NCI-H1105 (cell line): ENCODE measurements at places on chromosomes 16 and 17.

DNA sequence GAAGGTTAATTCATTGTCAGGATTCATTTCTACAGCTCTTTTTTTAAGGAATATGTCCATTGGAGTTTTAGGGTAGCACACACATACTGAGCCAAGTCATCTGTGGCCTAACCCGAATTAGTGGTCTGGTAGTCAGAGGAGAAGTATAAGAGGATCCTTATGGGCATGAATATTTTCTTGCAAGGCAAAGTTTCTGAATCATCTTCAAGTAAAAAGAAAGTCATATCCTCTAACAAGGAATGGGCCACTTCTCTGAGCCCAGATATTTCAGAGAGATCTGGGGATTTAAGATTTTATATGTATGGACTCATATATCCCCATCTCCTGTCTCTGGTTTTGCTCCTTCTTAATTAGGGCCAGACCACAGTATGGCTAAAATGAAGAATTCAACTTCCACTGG is 99.2 kb upstream of the CDH8 start:
- DNase-seq, result no peak

- DNase-seq, result no peak
Measured at GRCh38 chr17:51071556-51071955, 49.1 kb downstream of the SPAG9 start.

DNA sequence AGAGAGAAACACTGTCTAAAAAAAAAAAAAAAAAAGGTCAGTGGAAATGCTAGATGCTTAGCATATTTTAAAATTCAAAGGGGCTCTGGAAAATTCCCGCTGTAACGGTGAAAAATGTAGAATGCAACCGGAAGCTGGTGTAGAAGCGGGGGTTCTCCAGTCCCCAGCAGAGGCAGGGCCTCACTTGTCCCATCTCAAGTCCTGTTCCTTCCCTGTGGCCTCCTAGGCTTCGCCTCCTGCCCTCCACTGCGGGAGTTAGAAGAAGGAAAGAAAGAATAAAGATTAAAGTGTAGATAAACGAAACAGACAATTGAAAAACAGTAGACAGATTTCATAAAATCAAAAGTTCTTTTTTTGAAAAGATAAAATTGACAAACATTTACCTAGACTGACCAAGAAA is 14.8 kb upstream of the ZNF287 start:
- no peak for DNase-seq

- DNase-seq, result no peak
Measured at GRCh38 chr17:82239926-82240505, 11.2 kb downstream of the SLC16A3 start.

GRCh38 chr16:58515125-58515870 is at the start of gene SETD6:
Gene SETD6 (plus strand): TSS chr16:58515517. CDS start chr16:58515538, 21 bp downstream.
- DNase-seq, result peak; percentile 65

DNA sequence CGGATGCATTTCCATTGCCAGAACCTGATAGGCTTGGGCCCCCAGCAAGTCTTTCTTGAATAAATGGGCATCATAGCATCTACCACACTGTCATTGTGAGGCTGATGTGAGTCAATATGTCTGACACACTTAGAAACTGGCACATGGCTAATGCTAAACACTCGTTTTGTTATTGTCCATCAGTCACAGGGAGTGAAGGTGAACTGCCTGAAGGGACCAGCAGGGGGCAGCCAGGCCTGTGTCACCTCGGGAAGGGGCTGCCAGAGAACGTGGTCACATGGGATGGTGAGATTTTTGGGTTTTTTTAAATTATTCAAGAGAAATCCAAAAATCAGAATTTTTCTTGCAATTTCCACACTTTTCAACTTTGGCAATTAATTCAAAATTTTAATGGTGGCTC is 831 bp upstream of the RCVRN start:
- no peak for DNase-seq

DNA sequence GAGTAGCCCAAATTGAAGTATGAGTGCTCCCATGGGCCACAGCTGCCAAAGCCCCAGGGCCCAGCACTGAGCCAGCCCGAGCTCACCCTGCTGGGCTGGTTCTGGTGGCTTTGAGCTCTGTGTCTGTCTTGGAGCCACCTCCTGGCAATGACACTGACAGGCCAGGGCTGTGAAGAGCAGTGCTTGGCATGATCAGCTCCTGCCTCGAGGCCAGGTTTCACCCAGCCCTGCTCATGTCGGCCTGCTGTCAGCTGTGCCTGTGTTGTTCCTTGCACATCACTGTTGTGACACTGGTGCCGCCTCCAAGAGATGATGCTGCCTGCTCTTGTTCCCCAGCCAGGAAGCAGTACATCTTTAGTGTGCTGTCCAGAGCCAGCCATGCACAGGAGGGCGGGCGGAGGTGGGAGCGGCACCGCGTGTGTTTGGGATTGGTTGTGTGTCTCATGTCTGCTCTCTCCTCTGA is 26.0 kb downstream of the PLD6 start:
- DNase-seq, result no peak

- no peak for DNase-seq
Measured at GRCh38 chr16:1357906-1358566, 6.3 kb downstream of the GNPTG start.

DNA sequence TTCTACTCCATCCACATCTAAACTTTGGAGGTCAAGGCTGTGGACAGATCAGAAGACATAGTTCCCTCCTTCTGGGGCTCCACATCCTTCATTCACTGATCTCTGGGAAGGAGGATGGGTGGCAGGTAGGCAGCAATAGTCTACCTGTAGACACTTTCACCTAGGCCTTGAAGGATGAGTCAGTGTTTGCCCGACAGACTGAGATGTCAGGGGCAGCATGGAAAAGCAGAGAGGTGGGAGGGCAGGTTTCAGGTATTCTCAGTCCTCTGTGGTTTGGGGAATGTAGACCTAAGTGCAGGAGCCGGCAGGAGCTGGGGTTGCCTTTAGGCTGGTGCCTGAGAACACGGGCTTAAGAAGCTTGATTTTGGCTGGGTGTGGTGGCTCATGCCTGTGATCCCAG is 171.9 kb upstream of the ZNF267 start:
- no peak for DNase-seq

DNA sequence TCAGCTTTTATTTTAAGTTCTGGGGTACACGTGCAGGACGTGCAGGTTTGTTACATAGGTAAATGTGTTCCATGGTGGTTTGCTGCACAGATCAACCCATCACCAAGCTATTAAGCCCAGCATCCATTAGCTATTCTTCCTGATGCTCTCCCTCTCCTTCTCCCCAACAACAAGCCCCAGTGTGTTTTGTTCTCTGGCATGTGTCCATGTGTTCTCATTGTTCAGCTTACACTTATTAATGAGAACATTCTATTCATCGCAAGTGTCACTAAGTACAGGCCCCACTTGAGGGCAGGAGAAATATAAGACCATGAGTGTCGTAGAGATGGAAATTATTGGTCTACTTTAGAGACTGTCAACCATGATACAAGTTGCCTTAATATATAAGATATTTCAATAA is 615.1 kb downstream of the CDH8 start:
- no peak for DNase-seq

- no peak for DNase-seq
Measured at GRCh38 chr16:67430504-67430976, 381 bp upstream of the HSD11B2 start.

DNA sequence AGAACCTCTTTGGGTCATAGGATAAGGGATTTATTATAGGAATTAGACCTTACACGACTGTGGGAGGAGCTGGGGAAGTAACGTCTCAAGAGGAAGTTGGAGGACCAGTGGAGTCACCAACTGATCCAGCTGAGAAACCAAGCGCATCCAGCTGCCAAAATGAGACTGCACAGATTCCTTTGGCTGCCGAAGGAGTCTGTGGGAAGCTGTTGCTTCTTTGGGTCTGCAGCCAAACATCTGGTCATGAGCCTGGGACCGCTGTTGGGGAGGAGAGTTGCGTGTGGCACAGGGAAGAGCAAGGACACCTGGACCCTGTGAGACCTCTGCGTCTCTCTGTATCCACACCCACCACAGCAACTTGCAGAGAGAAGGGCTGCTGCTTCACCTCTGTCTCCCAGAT is 2.4 kb upstream of the NACA2 start:
- DNase-seq, result no peak

- DNase-seq, result no peak
Measured at GRCh38 chr17:40320756-40321523, 12.0 kb downstream of the RARA start.

GRCh38 chr17:63999680-64000531 is 1.8 kb downstream of the PRR29 start:
- DNase-seq, result no peak

DNA sequence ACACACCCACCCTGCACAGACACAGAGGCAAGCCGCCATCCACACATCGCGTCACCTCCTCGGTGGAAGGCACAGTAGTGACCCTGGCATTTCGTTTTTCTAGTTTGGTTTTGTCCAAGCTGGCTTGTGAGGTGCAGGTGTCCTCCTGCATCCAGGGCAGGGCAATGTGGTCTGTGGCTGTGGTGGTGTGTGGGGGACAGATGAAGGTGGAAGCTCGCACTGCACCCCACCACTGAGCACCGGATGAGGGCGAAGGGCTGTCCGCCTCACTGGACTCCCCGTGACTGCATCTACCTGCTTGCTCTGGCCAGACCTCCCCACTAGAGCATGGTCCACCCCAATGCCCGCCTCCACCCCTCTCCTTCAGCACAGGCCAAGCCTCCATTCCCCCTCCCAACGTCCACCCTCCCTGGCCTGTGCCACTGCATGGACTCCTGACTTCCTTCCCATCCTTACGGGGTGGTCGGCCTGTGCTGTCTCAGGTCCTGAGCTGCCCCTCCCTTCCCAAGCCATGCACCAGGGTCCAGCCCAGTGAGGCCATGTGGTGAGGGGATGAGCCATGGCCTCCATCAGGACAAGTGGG is 78.8 kb upstream of the CBX4 start:
- no peak for DNase-seq

DNA sequence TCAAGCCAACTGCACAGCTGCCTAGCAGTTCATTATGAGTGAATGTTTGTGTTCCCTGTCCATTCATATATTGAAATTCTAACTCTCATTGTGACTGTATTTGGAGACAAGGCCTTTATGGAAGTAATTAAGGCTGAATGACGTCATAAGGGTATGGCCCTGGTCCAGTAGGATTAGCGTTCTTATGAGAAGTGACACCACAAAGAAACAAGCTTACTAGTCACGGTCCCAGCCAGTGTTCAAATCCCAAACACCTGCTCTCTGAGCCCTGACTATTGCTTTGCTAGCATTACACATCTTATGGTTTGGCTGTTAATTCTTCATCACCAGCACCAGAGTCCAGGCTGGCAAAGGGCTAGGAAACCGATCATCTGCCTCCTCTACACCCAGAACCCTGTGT is 2.2 kb downstream of the ZNF668 start:
- no peak for DNase-seq

DNA sequence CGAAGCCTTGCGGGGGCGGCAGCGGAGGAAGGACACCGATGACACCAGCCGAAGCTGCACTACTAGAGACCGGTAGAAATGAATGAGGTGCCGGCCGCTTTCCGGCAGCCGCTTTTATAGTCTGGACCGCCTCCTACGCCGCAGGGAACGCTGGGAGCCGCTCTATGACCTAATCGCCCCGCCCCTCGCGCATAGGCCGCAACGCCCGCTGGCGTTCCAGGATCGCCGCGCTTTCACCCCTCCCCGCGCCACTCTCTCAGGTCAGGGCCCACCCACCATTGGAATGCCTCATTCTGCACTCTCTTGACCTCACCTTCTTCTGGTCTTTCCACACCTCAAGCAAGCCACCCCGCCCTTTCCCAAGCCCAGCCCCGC is at the start of gene DDX5:
TSS of gene DDX5 (minus strand) at position 89 of the 375 bp plus-strand sequence. CDS start 170 bp downstream, outside the sequence.
- peak; percentile 97 for DNase-seq

GRCh38 chr16:75326333-75326732 is 74.9 kb upstream of the BCAR1 start:
- DNase-seq, result no peak

DNA sequence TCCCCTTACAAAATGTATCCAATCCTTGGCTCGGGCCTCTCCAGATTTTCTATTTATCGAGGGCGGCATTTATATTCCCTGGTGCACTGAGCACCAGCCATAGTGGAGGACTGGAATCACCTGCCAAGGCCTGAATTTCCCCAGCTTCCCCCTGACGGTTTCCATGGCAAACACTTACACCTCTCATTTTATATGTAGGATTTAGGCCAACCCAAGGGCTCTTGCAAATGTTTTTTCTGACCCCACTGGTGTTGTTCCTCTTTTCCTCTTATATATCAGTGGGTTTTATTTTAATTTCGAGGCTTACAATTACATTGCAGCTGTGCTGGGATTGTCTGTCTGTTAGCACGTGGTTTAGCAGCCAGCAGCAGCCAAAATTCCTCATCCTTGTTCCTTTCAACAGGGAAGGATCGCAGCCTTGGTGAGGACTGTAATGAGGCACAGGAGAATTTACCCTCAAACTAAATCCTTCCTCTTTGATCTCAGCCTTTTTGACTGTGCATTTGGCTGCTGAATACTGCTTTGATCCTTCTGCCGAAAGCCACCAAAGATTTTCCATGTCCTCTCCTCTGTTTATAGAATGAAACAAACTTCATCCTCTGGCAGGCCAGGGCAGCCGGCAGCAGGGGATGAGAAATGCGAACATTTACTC is 26.5 kb upstream of the CES5A start:
- no peak for DNase-seq

- DNase-seq, result no peak
Measured at GRCh38 chr17:81843713-81844326, 9.0 kb upstream of the PPP1R27 start.

GRCh38 chr16:30724641-30725417 is 23.4 kb upstream of the PHKG2 start:
- DNase-seq, result no peak

GRCh38 chr17:46896991-46897390 is 26.0 kb upstream of the GOSR2 start:
- DNase-seq, result no peak

DNA sequence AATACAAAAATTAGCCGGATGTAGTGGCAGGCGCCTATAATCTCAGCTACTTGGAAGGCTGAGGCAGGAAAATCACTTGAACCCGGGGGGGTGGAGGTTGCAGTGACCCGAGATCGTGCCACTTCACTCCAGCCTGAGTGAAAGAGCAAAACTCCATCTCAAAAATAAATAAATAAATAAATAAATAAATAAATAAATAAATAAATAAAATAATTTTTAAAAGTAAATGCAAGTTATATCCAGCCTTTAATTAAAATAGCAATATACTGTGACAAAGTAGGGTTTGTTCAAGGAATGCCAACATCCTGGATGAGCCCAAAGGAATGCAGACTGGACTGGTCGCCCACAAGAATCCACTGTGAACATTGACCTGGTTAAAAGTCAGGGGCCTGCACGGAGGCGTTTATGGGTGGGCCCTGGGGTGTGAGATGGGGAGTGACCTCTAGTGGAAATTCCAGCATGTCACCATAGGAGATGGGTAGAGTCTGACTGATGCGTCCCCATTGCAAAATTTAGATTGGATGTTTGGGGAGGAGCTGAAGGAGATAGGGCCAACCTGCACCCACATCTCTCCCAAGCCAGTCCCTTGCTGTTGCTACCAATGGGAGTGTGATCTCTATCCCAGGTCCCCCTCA is 9.7 kb upstream of the PIK3R5 start:
- no peak for DNase-seq

DNA sequence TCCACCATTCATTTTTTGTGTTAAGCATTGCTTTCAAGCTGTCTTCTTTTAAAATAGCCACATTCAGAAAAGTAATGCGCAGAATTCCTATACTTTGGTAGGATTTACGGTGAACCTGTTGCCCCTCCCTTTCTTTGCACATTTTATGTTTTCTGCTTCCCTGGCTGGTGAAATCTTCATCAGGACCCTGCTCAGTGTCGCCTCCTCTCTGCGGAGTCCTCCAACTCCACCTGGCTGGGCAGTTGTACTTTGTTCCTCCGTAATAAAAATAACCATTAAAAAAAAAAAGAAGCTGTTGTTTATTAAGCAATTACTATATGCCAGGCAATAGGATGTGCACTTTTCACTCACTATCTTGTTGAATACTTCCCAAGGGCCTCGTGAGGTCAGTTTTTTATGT is 2.9 kb downstream of the UMOD start:
- DNase-seq, result no peak
